ENCODE measurements at places on chromosomes 5 and 9. TPM values are rescaled to one million over a fixed set of nuclear protein-coding genes. Genes with fewer than 3 reads are reported as not detected.

GRCh38 chr9:33452828-33453271 lies 5.5 kb upstream of the AQP3 start:
- DNase-seq: no peak

- DNase-seq: no peak
Measured at GRCh38 chr9:16501726-16502125, 368.7 kb downstream of the BNC2 start.

- DNase-seq: no peak
Measured at GRCh38 chr9:94782355-94783101, 56.0 kb downstream of the AOPEP start.

DNA sequence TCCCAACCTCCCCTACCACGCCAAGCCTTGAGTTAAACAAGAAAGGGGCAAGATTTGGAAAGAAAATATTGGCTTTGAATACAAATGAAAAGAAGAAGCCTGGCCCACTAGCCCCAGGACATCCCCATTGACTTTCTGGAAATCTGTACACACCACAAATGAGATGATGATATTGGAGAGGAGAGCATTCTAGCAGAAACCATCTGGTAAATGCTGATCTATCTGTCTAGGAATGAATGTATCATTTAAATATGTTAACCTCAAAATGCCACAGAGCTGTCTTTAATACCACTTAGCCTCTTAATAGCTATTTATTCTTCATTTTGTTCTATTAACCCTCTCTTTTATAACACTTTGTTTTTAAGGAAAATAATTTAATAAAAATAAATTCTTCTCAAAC lies 270.2 kb upstream of the PDE4D start:
- DNase-seq: no peak

- DNase-seq: peak; percentile 20
Measured at GRCh38 chr5:146291421-146292074, 47.1 kb upstream of the POU4F3 start.

- DNase-seq: no peak
Measured at GRCh38 chr5:104178829-104179456, 616.4 kb upstream of the NUDT12 start.

GRCh38 chr9:82334286-82334685 lies 345.7 kb downstream of the SPATA31D1 start:
- DNase-seq: no peak

GRCh38 chr9:78073722-78074121 lies 42.1 kb upstream of the GNAQ start:
- DNase-seq: no peak

GRCh38 chr5:172235132-172235780 lies 41.3 kb downstream of the EFCAB9 start:
- no peak for DNase-seq

GRCh38 chr5:53431665-53432064 lies 48.8 kb upstream of the FST start:
- no peak for DNase-seq

DNA sequence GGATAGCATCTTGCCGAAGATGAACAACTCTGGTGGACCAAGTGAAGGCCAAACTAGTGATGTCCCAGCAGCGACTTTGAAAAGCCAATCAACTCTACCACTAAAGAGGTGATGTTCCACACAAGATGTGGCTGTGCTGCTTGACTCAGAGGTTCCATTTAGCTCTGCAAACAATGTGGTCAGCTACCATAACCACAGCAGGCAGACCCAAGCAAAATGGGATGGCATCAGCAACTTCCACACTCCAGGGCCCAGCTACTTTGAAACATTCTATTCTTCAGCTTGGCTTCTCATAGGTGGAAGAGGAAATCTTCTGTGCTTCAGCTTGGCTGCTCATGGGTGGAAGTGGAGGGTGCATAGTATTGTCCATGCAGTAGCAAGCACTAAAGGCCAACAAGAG lies 70.5 kb downstream of the IRX2 start:
- no peak for DNase-seq

GRCh38 chr5:171355302-171355724 lies 32.3 kb upstream of the NPM1 start:
- peak; percentile 4 for DNase-seq

DNA sequence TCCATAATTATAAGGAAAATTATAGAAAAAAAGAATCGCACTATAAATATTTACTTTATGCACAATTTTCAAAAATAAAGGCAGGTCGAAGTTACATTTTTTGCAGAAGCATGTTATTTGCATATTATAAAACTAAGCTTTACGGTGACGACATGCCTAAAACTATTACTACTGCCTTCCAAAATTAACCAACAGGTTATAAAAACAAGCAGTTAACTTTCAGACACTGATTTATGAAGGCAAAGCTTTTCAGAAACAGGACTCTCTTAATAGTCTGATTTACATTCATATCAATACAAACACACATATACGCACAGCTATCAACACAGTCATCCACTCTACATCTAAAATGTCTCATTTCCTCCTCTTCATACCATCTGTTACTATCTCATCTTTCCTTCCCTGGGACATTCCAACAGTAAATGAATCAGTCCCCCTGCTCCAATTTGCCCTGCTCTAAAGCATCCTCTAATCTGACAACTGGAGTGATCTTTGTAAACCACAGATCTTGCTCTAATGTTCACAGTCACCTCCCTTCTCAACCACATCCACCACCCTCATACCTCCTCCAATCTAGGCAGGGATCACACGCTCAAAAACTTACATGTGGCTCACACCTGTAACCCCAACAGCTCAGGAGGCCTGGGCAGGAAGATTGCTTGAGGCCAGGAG lies 21.6 kb downstream of the FBXW11 start:
- peak; percentile 31 for DNase-seq

DNA sequence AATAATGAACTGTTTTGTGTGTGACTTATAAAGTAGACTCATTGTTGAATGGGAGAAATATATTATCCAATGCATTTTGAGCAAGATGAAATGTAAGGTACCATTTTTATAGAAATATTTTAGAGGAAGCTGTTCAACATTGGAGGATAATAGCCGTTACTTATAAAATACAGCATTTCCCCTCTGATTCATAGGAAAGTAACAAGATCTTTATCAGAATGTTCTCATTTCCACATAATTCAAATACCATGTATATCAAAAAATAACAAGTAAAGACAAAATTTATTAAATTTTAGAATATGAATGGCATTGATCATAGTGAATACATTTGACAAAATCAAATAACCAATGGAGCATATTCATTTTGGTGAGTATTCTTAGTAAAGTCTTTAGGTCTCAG lies 346.7 kb upstream of the PTGER4 start:
- no peak for DNase-seq

DNA sequence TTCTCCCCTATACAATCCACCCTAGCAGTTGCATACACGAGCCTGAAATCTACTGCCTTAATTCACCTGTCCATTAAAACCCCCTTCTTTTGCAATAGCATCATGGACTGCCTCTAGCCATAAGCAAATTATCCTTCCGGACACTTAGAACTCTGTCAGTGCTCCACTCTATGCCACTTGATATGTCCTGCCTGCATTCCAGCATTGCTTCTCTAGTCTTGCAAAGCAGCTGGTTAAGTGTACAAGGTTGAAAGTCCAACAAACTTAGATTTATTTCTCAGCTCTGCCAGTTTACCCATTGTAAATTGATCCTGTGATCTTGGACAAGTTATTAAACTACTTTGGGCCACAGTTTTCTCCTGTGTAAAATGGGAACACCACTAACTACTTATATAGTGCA lies 197.9 kb downstream of the EPB41L4A start:
- no peak for DNase-seq

DNA sequence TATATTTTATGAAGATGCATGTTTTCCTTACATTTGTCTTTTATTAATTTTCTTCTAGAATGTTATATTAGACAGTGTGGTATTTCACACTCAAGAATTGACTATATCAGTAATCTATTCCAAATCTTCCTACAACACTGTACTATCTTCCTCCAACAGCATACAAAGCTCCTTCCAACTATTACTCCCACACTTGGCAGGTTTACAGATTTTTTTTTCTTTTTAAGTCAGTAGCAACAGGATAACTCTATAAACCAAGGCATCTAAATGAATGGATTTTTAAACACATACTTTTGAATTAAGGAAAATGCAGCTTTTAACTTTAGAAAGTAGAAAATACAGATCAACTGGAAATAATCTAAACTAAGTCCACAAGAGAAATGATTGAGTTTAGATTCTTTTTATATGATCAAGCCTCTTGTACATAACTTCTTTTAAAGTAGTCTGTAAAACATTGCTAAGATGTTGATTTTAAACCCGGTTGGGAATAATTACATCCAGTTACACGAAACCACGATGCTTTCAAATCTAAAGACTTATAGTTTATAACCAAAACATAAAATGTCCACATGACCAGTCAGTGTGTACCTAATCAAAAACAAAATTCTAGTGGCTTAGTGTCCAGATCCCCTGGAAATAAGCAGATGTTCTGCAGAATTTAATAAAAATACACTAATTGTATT lies 281.6 kb downstream of the ADAMTS6 start:
- no peak for DNase-seq

GRCh38 chr5:71740015-71740753 lies 21.1 kb downstream of the CARTPT start:
- no peak for DNase-seq

GRCh38 chr5:68033961-68034571 lies 181.5 kb upstream of the PIK3R1 start:
- DNase-seq: no peak

DNA sequence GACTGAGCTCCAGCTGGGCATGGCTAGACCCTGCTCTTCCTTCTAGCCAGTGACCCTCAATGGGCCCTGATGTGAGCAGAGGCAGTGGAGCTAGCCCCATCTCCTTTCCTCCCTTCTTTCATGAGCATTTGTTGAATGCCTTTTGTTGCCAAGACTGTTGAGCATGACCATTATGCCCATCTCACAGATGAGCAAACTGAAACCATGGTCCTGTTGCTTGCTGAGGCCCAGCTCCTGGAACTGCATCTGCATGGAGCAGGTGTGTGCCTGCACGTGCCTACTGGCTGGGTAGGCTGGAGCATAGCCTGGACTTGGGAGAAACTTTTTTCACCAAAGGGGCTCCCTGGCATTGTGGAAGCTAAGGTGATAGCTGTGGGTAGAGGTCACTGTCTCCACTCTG lies 3.0 kb upstream of the WNK2 start:
- no peak for DNase-seq

DNA sequence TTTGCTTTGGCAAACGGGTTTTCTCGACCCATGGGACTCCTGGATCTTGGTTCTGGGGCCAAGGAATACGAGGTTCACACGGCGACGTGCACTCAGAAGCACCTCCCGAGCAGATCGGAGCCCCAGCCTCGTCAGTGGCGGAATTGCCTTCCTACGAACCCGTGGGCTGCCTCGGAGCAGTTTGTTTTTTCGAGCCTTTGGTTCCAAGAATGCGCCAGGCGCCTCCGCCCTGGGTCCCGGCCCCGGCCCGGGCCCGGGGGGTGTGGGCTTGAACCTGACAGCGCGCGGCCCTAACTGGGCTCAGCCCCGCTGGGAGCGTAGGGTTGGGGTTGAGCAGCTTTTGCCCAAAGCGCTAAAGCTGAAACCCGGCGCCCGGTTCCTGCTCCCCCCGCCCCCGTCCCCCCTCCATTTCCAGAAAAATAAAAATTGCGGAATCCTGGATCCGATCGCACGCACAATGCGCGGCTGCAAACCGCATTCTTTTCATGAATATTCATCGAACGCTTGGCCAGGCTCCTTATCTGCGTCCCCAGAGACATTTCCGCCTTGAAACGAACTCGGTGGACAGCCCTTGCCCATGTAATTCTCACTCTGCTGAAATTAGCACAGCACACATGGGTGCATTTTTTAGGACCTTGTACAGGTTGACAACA lies 1.0 kb downstream of the BASP1 start:
- no peak for DNase-seq

DNA sequence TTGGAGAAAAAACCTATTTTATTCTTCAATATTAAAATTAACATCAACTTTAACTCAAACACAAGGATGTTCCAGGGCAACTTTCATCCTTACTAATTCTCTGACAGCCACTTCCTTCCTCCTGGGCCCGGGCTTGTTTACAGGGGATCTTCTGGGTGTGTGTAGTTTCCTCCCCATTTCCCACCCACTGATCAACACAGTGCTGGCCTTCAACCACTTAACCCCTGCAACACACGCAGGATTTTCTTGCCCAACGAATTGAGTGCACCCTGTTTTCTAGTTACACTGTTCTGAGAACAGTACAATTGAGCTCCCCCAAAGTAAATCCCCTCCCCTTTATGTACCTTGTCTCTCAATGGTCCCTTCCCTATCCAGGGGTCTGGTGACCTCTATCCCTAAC lies 83.1 kb upstream of the RANBP3L start:
- no peak for DNase-seq

- no peak for DNase-seq
Measured at GRCh38 chr9:22363421-22363887, 83.2 kb upstream of the DMRTA1 start.

- no peak for DNase-seq
Measured at GRCh38 chr9:33794560-33794959, 801 bp upstream of the PRSS3 start.

DNA sequence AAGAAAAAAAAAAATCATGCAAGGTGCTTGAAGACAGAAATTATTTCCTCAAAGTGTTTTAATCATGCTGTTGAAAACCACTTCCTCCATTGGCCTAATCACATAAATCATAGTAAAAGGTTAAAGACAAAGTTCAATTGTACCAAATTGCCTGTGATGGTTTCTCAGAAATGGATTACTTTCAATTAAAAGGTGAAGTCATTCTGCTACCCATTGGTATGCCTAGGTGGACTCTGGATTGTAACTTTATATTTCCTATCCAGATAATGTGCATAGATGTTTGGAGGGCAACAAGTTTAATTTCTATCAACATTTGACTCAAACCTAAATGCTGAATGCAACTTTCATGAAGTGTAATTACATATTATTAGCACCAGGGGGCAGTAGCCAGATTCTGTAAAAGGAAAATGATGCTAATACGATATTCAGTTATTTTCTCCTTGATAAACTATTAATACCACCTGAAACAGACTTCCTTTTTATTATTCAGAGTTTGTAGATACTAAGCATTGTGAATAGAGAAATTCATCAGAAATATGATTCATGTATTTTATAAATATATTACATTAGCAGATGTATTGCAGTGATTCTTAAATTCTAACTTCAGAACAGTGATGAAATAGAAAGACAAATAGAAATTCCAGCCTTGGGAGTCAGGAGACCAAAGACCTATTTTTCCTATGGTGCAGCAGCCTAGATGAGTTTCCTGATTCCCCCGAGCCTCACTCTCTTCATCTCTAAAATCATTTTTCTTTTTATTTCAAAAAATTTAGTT lies 148.2 kb downstream of the CAAP1 start:
- DNase-seq: no peak

GRCh38 chr9:27362447-27363210 lies 65.7 kb upstream of the EQTN start:
- no peak for DNase-seq

GRCh38 chr9:102069969-102070368 lies 331.5 kb upstream of the GRIN3A start:
- DNase-seq: no peak

GRCh38 chr5:14707811-14708390 lies 43.4 kb downstream of the OTULIN start:
- no peak for DNase-seq

Gene GRIN1
- total RNA-seq: not detected

Gene TEX53
- total RNA-seq: not detected

Gene GABRA6
- not detected for total RNA-seq

Gene COL23A1
- not detected for total RNA-seq

Gene TSSK1B
- not detected for total RNA-seq

Gene ELOVL7
- 0.13 TPM for total RNA-seq

Gene PCDHB4
- not detected for total RNA-seq

Gene KIF12
- not detected for total RNA-seq

Gene C8G
- total RNA-seq: 3.8 TPM

Gene PHAX
- 32.9 TPM for total RNA-seq

Gene PRSS3
- total RNA-seq: not detected

Gene GAS1
- not detected for total RNA-seq

Gene PRDM9
- not detected for total RNA-seq

Gene C5orf46
- not detected for total RNA-seq
